ENCODE measurements at places on chromosomes 2 and 18.

GRCh38 chr2:20728114-20728758 lies 61.3 kb downstream of the GDF7 start:
- no peak for DNase-seq

GRCh38 chr2:160221391-160222276 lies 21.6 kb upstream of the ITGB6 start:
- DNase-seq = no peak

DNA sequence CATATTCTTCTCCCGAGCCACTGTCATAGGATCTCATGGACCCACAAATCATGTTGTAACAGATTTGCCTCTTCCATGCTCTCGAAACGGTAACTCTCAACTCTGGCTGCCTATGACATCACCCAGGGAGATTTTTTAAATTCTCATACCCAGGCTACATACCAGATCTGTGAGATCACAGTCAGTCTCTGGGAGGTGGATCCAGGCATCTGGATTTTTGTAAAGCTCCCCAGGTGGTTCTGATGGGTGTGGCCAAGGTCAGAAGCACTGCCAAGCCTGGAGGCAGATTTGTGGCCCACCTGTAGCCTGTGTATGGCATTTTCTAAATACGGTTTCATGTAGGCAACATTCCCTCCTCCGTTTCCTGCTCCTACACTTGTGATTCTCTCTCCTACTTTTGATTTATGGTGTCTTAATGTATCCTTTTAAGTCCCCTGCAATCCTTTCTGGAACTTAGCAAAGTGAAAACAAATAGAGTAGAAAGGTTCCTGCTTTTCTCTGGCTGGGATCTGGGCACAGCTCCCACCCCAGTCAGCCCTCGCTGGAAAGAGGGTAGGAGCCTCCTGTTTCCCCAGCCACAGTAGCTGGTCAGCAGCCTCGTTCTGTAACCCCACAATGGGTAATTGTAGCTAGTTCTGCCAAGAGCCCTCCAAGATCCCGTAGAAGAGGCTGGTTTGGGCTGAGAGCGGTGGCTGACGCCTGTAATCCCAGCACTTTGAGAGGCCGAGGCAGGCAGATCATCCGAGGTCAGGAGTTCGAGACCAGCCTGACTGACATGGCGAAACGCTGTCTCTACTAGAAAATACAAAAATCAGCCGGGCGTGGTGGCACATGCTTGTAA lies 96.2 kb downstream of the KLHL29 start:
- peak; percentile 76 for DNase-seq

DNA sequence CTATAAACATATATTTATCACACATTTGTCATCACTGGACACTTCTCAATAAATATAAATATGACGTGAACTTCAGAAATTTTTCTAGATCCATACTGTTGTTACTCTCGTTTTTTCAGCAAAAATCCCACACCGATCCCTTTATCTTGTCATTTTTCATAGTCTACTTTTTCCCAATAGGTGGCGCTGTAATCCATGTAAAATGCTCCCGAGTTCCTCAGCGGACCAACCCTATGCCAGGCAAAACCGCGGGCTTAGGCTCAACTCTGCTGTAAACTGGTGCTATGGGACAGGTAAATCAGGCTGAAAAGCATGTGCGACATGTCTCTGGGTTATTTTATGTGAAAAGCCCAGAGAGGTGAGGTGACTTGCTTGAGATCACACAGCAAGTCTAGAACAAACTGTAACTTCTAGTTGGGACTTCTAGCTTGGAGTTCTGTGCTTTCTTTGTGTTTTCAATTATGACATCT lies 104.0 kb downstream of the COBLL1 start:
- peak; percentile 35 for DNase-seq

DNA sequence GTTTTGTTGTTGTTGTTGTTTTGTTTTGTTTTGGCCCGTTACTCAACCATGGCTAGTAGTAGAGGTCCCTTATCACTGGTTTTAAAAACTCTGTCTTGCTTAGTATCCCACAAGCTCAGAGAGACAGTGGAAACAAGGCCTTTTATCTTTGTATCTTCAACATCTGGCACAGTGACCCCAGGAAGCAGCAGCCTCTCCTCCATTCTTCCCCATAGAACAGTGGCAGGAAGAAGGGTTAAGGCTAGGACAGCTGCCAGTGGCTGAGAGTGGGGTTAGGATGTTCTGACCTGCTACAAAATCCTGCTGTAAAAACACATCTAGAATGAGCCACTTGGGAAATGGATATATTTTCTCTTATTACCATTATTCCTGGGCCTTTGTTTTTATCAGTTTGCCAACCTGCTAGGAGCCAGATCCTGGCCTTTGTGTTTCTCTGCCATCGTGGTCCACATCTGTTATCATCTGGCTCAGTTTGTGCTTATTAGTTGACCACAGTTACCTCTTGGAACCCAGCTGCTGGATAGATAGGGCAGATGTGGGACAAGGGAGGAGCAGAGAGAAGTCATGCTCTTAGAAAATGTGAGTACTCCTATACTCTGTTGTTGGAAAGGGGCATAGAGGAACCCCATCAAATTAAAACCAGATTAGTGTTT lies 246.8 kb downstream of the AGPS start:
- DNase-seq = no peak
